ENCODE measurements at places on chromosomes 3 and 15.

DNA sequence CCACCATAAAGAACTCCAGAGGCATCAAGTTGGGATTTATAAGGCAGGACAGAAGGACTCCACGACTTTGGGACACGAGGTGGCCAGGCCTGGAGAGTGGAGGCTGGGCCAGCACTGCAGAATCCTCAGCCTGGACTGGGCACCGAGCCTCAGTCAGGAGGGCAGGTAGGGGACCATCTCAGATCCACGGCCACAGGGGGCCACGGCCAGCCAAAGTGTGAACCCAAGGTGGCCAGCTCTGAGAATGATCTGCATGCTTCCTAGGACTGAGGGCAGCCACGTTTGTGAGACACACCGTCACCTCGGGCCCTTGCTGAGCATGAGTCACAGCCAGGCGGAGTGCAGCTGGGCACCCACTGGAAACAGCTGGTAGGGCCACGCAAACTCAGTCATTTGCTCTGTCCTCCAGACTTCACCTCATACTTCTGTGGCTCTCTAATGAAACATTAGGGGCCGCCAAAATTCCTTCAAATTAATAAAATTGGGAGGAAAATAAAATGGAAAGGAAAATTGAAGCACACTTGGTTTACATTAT lies 65.8 kb downstream of the CTNNB1 start:
- DNase-seq = no peak
- no peak overlapping the region for H3K4me3 ChIP-seq
- no peak overlapping the region for H3K27ac ChIP-seq
- no peaks in the 10 kb centered on the region for H3K36me3 ChIP-seq
- H3K4me1 ChIP-seq = no peaks in the 10 kb centered on the region

- H3K27ac ChIP-seq = no peak overlapping the region
- H3K36me3 ChIP-seq = no peaks in the 10 kb centered on the region
- H3K27me3 ChIP-seq = no peaks in the 10 kb centered on the region
- no peak overlapping the region for H3K4me3 ChIP-seq
- H3K4me1 ChIP-seq = no peaks in the 10 kb centered on the region
Observed at GRCh38 chr3:163547014-163547685, 1531.1 kb downstream of the SI start.

DNA sequence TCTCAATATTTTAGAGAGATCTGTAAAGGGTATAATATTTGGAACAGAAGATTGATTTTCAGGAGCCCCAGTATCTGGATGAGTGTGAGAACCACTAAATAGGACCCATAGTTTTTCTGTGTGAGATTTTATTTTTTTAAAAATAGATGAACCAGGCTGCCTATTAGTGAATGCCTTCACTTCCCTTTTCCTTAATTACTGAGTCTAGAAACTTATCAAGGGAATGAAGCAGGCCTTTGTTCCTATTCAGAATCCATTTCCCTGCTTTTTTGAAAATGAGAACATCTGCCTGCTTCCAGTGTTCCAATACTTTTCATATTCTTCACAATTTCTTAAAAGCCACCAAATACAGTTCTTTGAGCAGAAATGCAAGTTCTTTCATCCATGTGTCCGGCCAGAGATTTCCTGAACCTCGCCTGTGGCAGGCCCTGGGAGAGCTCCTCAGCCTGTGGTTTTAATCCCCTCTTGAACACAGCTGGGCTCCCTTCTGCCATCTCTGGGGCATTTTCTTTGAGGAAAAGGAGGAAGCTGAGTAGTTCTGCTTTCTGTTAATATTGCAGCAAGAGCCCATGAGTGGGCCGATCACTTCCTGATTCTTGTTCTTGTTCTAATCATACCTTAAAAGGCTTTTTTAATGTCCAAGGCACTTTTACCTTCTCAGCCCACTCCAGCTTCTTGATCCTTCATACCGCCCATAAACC lies 4.7 kb downstream of the EHD4 start:
- H3K27ac ChIP-seq = peak overlapping the region; percentile 60
- DNase-seq = no peak
- no peaks in the 10 kb centered on the region for H3K36me3 ChIP-seq
- H3K4me3 ChIP-seq = peak overlapping the region; percentile 26
- H3K27me3 ChIP-seq = no peaks in the 10 kb centered on the region
- peaks cover 44% of the 10 kb centered on the region for H3K4me1 ChIP-seq

DNA sequence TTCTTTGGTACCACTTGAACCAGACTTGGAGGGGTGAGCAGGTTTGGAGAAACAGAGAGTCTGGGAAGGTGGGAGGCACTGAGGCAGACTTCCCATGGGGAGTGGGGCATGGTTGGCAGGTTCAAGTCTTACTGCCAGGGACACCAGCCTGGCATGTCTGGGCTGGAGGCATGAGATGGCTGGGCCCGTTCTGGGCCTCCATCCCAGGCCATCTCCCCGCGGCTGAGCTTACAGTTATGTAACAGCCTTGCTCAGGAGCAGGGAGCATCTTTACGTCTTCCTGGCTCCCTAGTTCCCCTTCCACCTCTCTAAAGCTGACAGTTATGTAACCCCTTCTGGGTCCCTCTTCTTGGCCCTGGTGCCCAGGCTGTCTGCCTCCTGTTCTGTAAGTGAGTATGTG lies 12.4 kb downstream of the VIPR1 start:
- H3K36me3 ChIP-seq = no peaks in the 10 kb centered on the region
- H3K4me3 ChIP-seq = no peak overlapping the region
- no peak overlapping the region for H3K27ac ChIP-seq
- H3K4me1 ChIP-seq = no peaks in the 10 kb centered on the region
- DNase-seq = no peak

DNA sequence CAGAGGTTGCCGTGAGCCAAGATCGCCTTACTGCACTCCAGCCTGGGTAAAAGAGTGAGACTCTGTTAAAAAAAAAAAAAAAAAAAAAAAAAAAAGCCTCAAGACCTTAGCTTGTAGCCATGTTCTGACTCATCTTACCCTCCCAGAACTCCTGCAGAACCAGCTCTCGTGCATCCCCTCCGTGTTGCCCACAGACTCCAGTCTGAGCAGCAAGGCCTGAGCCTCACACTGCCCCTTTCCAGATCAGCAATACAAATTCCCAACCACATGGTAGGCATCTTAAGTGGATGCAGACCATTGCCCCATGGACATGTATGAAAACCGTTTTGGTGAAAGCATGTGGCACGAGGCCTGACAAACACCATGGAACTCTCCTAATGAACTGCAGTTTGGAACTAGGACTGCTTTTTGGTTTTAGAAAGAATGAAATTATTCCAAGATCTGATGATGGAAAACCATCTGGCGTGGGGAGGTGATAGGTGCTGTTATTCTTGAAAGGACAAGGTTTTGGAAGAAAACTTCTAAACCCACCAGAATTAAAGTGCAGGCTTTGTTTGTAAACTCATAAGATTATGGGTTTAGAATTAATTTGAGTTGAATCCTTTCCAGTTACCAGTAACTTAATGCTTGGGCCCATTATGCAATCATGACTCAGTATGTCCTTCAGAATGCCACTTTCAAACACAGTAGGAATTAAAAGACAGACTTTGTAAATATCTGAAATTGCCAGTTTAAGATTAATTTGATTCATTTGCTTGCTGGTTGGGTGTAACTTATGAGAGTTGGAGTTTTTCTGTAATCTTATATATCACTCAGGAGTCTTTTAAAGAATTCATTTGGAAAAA lies 163.7 kb upstream of the LRTM1 start:
- no peaks in the 10 kb centered on the region for H3K36me3 ChIP-seq
- no peak overlapping the region for H3K27ac ChIP-seq
- no peak overlapping the region for H3K4me3 ChIP-seq
- H3K4me1 ChIP-seq = no peaks in the 10 kb centered on the region

GRCh38 chr3:124730941-124731297 lies 667 bp downstream of the UMPS start:
- H3K36me3 ChIP-seq = peaks cover 1% of the 10 kb centered on the region
- H3K4me1 ChIP-seq = peaks cover 27% of the 10 kb centered on the region
- no peak for DNase-seq
- peak overlapping the region; percentile 94 for H3K4me3 ChIP-seq

DNA sequence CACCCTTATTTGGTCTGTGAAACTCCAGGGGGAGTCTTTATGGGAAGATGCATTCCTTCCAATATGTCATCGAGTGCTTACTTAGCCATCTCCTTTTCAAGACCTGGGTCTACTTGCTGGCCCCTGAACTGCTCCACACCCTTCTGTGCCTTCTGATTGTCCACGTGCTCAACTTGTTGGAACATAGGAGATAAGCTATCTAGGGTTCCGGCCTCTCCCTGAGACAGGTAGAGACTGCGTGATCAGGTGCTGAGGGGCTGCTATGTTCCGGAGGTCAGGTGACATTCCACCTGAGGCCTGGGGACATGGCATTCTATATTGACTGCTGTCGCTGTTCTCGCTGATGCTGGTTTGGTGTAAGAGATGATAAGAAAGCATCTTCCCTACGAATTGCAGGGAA lies 65.6 kb downstream of the ATP1B3 start:
- no peak overlapping the region for H3K4me3 ChIP-seq
- H3K27me3 ChIP-seq = no peaks in the 10 kb centered on the region
- no peak for DNase-seq

DNA sequence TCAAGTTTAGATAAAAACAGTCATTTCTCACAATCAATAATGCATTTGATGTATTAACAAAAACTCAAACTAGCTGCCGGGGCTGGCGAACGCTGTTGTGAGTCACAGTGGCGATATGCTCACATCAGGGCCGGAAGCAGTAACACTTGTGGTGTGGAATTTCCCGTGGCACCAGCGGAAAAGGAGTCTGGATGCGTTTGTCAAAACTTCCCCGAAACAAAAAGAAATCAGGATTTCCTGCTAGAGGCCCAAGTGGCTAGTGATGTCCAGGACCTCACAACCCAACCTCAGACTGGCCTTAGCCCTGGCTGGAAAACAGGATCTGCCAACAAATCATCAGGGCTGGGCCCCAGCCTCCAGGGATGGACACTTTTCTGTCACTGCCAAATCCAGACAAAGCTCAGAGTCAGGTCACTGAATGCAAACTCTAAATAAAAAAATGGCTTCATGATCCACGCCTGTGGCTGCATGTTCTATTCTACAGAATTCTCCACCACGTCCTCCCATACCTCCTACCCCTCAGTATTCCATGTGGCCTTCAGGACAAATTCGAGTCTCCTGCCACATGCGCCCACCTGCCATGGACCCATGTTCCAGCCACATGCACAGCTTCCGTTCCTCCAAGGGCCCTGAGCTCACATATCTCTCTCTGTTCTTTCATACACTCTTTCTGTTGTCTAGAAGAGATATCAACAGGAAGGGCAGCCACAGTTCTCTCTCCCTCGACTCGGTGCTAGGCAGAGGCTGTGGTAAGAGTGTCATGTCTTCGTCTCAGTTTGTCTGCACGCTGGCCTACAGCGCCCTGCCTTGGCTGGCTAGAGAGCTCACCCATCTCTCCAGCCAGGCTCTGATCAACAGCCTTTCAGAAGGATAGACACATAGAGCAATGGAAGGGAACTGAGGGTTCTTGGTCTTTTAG lies 35.4 kb downstream of the EHD4 start:
- peaks cover 63% of the 10 kb centered on the region for H3K4me1 ChIP-seq
- peak overlapping the region; percentile 52 for H3K4me3 ChIP-seq
- no peaks in the 10 kb centered on the region for H3K27me3 ChIP-seq

- no peak for DNase-seq
- H3K27me3 ChIP-seq = no peaks in the 10 kb centered on the region
- H3K36me3 ChIP-seq = no peaks in the 10 kb centered on the region
- no peaks in the 10 kb centered on the region for H3K4me1 ChIP-seq
- no peak overlapping the region for H3K4me3 ChIP-seq
Observed at GRCh38 chr3:173275740-173276139, 121.8 kb upstream of the NLGN1 start.

DNA sequence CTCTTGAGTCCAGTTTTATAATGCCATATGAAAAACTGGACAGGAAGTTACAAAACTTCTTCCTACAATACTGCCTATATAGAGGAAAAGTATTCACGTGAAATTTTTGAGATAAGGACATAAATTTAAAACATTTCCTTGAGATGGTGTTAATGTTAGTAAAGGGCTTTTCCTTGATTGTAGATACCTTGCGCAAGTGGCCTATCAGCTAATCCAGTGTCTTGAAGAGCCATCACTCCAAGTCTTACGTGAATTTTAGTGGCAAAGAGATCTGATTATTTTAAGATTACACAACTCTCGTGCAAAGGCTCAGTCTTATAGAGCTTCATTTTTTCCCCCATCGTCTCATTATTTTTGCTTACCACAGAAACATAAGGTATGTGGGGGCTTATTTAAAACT lies 18.4 kb downstream of the C3orf38 start:
- no peak for DNase-seq
- H3K27me3 ChIP-seq = no peaks in the 10 kb centered on the region
- no peak overlapping the region for H3K27ac ChIP-seq

DNA sequence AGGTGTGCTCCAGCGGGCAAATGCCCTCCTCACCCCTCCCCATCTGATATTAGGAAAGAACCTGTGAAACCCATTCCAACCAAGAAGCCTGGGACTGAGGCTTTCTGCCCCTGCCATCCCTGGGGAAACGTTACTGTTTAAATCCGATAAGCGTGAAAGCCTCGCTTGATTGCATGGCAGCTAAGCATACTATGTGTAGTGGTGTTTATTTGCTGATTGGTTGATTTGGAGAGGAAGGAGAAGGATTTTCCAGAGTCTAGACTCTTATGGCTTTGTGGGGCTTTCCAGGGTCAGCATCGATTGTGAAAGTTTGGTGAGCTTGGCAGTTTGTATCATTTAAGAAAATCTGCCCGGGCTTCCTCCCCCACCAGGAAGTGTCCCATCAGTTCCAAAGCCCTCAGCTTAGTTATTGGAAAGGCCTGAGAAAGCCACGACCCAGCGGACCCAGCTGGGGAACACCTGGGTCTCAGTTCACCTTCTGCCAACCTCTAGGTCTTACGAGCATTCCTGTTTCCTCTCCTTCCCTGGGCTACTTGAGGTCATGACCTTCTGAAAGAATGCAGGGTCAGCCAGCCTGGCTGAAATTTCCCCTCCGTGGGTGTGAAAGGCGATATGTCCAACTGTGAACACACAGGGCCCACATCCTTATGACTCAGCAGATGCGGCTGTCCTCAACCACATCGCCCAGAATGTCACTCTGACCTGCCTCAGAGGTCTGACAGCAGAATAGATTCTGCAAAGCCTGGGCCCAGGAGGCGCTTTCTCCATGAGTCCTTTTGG lies 62.8 kb upstream of the HERC1 start:
- H3K27ac ChIP-seq = no peak overlapping the region
- peaks cover 26% of the 10 kb centered on the region for H3K4me1 ChIP-seq
- H3K27me3 ChIP-seq = no peaks in the 10 kb centered on the region

Data from CD4-positive, CD25-positive, alpha-beta regulatory T cell (primary cell).